T-helper 22 cell (primary cell): ENCODE measurements at places on chromosomes 2 and 18.

- no peak for DNase-seq
These were observed 208.5 kb downstream of the SH3BP4 start for GRCh38 chr2:235160281-235160810.

DNA sequence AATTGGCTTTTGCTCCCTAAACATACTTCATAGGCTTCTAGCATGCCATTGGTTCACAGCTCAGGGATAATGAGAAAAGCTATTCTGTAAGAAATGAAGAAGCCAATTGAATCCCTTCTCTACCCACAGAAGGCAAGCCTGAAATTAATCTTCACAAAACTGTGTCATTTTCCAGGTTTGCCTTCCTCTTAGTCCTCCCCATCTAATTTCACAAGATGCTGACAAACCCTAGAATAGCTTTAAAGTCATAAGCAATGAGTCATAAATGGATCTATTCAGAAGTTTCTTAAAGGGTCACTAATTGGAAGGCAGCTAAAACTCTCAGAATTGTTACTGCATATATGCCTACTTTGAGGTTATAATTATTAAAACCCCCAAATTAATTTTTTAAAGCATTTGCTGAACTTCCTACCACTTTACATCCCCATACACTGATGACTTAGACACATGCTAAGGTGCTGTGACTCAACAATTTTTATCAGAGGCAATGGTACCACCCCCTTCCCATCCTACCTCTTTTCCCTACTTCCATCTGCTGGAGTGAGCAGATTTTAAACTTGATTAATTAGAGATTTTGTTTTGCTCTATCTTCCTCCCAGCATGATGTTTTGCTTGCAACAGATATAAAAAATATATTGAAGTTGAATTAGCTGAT lies 51.3 kb upstream of the NABP1 start:
- no peak for DNase-seq

GRCh38 chr18:48295586-48296311 lies 113.4 kb downstream of the ZBTB7C start:
- DNase-seq, result no peak

GRCh38 chr18:79951545-79952455 lies at the start of gene SLC66A2:
Gene SLC66A2 (minus strand): TSS chr18:79951653. CDS start chr18:79950926, 727 bp downstream.
- peak; percentile 85 for DNase-seq

GRCh38 chr2:222833410-222833809 lies 27.4 kb upstream of the ACSL3 start:
- DNase-seq, result no peak

- no peak for DNase-seq
These were observed 64.0 kb downstream of the INPP4A start for GRCh38 chr2:98508709-98509066.

GRCh38 chr18:53686965-53687364 lies 537.5 kb downstream of the MBD2 start:
- DNase-seq, result no peak
